EL (cell line): ENCODE measurements at places on chromosomes 3 and 15.

- no peak for DNase-seq
Observed at GRCh38 chr3:30587904-30588303, 18.5 kb upstream of the TGFBR2 start.

- no peak for DNase-seq
Observed at GRCh38 chr3:114452256-114452655, 158.4 kb downstream of the TIGIT start.

DNA sequence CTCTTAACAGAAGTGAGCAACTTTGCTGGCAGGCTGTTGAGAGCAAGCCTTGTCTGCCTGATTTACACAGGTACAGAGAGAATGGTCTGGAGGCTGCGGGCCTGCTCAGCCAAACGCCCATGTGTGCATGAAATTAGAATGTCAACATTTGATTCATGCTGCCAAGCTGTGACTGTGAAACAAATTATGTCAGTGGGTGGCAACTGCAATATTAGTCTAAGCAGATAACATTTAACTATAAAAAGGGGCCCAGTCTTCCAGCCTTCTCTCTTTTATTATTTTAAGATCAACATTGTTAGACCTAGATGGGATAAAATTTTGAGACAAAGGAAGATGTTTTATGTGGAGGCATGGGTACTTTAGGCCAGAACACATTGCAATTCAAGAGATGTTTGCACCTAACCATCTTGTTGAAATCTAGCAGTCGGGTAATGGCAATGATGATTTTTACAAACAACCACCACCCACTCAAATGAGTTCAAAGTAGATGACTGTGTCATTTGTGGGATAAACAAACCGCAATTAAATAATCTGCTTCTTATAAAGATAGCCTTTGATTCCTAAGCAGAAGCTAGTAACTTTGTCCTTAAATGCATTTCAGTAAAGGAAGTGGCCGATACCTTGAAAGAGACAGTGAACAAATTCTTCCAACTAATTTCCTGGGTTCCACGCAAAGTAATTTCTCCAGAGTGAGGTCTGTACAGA lies 70.2 kb downstream of the FOXB1 start:
- DNase-seq, result peak; percentile 28

- no peak for DNase-seq
Observed at GRCh38 chr3:137525471-137525870, 238.6 kb upstream of the SOX14 start.

DNA sequence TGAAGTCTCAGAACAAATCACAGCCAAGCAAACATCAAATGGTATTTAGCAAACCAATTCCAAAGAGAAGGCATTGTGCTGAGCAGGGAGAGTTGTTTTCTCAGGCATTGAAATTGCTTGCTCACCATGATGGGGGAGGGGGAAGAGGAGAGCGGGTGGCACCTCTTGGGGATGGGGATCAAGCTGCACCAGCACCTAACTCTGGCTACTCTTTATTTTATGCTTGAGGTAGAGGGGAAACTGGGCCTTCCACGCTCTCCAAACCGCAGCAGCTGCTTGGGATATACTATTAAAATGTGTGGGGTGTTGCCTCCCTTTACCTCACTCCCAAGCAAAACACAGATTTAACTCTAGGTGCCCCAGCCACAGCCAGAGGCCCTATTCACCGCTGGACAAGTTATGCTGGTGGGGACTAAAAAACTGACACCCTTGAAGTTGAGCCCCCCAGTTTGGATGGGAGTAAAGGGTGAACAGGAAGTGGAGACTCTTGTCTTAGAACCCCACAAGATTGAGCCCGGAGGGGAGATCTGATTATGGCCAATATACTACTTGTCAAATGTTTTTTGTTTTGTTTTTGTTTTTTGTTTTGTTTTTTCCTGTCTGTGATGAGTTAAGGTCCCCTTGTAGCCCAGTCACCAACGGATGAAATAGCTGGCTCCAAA lies 5.0 kb upstream of the FOXB1 start:
- no peak for DNase-seq

DNA sequence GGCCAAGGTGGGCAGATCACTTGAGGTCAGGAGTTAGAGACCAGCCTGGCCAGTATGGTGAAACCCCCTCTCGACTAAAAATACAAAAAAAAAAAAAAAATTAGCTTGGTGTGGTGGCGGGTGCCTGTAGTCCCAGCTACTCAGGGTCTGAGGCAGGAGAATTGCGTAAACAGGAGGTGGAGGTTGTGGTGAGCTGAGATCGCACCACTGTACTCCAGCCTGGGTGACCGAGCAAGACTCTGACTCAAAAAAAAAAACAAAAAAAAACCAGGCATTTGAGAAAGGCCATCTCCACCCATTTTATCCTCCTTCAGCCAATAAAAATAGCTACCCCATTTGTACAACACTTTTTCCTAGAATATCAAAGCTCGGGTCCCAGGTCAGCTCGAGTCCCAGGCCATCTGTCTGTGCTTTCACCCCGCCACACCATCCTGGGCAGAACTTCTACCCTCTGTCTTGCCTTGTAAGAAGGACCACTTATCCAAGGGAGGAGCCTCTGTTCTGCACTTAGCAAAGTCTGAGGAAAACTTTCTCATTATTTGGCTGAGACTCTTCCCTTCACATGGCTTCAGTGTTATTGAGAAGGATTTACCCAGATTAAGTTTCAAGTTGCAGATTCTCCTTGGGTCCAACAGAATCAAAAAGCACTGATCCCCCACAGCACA lies 99.1 kb downstream of the MESD start:
- peak; percentile 31 for DNase-seq

- no peak for DNase-seq
Observed at GRCh38 chr3:46401579-46401978, 5.3 kb downstream of the CCR5AS start.

DNA sequence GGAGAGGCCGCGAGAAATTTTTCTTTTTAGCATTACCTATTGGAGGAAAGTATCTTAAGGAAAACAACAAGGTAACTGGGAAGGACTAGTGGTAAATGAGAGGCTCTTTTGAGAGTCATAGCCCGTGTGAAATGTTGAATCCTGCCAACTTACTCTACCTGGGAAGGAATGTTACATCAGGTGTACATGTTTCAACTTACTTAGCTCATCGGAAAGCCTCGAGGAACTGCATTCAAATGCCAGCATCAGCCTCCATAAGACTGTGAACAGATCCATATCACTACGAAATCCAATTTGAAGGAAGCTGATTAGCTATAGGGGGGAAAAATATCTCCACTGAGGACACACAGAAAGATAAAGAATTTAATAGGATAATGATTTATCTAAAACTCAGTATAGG lies 72.3 kb upstream of the PDZRN3 start:
- no peak for DNase-seq

GRCh38 chr3:64039981-64040733 lies 16.9 kb upstream of the PSMD6 start:
- no peak for DNase-seq

- no peak for DNase-seq
Observed at GRCh38 chr3:102132370-102132769, 283.1 kb downstream of the NFKBIZ start.

DNA sequence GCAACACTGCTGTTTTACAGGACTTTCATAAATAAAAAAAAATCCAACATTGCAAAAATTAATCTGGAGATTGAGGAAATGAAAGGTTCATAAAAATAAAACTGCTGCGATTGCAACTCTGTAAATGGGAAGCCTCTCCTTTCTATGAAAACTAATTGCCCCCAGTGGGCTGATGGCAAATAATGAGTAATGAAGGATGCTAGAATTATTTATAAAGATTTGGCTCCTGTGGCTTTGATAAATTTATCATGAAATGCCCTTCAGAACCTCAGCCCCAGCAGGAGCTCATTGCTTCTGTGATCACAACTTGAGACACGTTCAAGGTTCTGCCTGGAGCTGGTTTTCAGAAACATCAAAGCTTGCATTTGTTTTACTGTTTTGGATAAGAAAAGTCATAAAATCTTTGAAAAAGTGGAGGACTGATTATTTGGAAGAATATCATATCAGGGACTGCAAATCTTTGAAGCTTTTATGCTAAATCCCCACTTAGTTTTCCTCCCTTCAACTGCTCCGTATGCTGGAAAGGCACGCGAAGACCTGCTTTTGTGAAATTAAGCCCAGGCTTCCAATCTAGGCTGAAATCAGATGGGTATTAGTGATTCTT lies 24.5 kb upstream of the LYZL4 start:
- DNase-seq, result no peak

DNA sequence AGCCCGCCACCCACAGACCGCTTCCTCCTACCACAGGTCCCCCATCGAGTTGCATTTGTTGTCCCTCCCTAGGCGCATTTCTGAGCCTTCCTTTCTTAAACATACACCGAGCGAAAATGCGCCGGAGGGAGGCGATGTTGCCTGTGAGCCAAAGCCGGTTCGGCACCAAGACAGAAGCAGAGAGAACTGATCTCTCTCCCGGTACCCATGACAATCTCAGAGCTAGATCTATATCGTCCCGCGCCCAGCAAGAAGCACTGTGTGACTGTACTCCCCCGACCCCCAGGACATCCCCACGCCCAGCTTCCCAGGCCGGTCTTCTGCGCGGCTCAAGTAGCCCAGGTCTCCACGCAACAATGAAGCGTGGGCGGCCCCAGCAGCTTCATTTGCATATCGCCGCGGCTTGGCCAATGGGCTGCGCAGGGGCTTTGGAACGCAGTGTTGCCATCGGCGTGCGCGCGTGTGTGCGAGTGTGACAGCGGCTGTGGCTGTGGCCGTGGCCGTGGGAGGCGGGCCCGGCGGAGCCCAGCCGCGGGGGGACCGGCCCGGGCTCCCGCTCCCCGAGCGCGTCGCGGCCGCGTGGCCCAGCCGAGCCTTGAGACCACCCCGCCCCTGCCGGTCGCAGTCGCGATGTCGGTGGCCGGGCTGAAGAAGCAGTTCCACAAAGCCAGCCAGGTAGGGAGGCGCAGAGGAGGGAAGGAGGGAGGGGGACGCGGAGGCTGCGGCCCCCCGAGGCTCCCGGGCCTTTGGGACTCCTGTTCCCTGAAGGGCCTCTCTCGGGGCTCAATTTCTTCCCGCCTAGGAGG lies at the start of gene SH3GL3:
TSS of gene SH3GL3 (plus strand) at position 438 of the 806 bp plus-strand sequence. CDS start at position 631, 193 bp downstream.
- peak; percentile 71 for DNase-seq

GRCh38 chr3:134809427-134810051 lies 14.5 kb downstream of the EPHB1 start:
- no peak for DNase-seq

GRCh38 chr3:47430606-47431005 lies 45.1 kb downstream of the SCAP start:
- no peak for DNase-seq

- no peak for DNase-seq
Observed at GRCh38 chr3:183370391-183370790, 58.0 kb downstream of the MCF2L2 start.

DNA sequence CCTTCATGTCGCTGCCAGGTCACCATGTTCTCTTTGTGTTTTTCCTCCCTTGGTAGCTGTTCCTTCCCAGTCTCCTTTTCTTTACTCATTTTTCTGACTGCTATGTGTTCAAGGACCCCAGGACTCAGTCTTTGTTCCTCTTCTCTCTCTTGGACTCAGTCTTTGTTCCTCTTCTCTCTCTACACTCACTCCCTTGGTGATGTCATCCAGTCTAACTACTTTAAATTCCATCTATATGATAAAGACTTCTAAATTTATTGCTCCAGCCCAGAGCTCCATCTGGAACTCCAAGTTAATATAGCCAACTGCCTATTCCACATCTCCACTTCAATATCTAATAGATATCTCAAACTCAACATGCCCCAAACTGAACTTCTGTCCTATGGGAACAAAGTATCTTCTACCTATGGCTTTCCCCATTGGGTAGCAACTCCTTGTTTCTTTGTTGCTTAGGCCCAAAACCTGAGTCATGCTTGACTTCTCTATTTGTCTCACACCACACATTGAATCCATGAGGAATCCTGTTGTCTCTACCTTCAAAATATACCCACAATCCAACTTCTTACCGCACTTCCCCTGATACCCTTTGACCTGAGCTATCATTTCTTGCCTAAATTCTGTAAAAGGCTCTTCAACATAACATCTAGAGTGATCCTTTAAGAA lies 4.9 kb upstream of the DYNC1LI1 start:
- peak; percentile 73 for DNase-seq

DNA sequence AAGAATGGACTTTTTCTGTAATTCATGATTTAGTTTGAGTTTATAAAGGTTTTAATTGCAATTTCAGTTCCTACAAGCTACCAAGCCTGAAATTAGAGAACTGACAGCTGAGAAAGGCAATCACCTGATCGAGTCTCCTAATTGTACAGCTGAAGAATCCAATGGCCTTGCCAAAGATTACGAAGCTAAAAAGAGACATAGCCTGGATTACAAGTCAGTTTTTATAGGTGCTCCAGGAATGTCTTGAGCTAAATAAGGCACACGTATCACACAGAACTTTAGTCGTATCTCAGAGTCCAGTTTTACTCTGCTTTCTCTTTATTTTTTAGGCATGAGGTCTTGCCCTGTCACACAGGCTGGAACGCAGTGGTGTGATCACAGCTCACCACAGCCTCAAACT lies 6.6 kb downstream of the DPH3 start:
- DNase-seq, result no peak

DNA sequence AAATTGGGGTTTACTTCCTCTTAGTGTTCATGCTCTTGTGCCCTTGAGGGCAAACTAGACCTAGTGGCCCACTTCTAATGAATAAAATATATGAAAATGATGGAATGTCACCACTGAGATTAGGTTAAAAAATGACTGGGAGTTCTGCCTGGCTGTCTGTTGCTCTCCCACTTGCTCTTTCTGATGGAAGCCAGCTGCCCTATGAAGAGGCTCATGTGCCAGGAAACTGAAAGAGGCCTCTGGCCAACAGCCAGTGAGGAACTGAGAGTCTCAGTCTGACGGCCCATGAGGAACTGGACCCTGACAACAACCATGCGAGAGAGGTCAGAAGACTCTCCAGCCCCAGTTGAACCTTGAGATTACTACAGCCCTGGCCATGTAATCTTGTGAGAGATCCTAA lies 107.1 kb upstream of the FHIT start:
- no peak for DNase-seq

DNA sequence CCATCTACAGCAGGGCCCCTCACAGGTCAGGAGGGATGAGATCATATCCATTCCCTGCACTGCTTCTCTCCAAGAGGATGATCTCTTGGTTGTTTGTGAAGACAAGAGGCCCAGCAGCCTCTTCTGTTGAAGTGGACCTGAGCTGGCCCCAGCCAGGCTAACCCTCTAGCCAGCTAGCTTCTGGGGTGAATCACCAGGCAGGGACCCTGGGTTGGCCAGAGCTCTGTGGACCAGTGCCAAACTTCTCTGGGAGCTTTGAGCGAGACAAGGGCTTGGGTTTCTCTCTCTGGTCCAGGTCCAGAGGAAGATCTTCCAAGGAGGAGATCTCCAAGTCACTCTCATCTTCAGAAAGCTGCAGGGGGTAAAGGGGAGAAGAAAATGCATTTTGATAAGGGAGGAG lies 52.7 kb downstream of the CLDN18 start:
- peak; percentile 75 for DNase-seq

DNA sequence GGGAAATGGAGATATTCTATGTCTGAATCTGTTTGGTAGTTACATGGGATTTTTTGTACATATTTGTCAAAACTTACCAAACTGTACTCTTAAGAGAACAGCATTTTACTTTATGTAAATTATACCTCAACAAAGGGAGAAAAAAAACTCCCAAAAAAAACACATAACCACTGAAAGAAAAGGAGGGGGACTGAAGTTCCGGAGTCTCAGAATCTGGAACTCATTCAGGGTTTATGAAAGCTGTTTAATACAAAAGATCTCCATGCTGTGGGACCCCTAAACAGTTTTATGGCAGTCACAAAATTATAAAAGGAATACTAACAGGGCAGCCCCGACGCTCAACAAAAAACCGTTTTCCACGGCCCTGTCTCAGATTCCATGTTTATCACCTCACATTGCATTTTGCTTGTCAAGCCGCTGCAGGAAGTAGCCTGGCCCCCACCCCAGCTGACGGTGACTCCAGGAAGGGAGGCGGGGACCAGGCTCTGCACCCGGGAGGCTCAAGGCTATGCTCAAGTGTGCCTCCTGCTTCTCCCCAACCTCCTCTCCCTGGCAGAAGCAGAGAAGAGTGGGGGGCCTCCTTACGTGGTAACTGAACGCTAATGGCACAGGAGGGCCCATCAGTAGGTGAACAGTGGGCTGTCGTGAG lies 29.3 kb downstream of the RFT1 start:
- no peak for DNase-seq
